ENCODE measurements at places on chromosomes 2 and 18. TPM values are rescaled to one million over a fixed set of nuclear protein-coding genes. Genes with fewer than 3 reads are reported as not detected.

FBXO15 gene
- 1.0 TPM for total RNA-seq

DNA sequence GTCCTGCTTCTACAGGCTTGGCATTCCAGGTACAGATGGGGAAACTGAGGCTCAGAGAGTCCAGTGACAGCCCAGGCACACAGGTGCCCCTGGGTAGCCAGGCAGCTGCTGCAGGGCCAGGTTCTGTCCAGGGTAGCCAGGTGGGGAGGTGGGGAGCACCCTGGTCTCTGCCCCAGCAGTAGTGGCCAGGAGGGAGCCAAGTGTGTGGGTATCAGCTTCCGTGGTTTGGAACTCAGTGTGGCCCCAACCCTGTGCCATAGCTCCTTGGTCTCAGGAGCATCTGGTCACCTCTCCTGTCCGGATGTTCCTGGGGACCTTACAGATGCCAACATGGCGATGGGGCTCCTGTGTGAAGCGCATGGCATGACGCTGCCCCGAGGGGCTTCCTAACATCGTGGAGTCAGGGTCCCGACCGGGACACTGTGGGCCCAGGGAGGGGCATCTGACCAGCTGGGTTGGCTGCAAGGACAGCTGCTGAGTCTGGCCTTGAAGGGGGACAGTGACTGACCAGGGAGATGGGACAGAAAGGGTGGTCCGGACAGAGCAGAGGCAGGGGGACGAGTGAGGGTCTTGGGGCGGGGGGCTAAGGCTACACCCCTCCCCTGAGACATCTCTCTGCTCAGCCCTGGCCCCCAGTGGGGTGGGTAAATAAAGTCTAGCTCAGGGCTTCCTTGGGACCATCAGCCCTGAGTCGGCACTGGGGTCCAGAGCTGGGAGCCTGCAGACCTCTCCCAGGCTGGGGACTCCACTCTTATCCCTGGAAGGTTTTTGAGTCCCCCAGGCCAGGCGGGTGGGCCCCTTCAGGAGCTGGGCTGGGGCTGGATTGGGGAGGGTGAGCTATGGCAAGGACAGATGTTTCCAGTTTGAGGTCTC, 76.0 kb upstream of the SMAD7 start:
- DNase-seq = no peak

DNA sequence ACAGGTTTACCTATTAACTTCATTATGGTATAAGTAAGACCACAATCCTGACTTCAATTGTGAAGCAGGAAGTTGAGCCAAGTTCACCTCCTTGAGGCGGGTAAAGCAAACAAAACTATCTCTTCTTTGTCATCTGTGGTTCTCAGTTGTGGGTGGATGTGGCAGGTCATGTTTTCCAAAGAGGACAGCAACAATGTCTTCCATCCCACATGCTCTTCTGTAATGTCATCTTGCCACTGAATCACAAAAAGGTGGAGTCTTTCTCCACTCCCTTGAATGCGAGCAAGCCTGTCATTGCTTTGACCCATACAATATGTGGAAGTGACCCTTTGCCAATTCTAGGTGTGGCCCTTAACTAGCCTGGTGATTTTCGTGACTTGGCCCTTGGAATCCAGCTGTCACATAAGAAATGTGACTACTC, 98.7 kb downstream of the GRB14 start:
- no peak for DNase-seq

- peak; percentile 89 for DNase-seq
These were observed 44.1 kb downstream of the TRAPPC12 start for GRCh38 chr2:3423492-3424170.

DNA sequence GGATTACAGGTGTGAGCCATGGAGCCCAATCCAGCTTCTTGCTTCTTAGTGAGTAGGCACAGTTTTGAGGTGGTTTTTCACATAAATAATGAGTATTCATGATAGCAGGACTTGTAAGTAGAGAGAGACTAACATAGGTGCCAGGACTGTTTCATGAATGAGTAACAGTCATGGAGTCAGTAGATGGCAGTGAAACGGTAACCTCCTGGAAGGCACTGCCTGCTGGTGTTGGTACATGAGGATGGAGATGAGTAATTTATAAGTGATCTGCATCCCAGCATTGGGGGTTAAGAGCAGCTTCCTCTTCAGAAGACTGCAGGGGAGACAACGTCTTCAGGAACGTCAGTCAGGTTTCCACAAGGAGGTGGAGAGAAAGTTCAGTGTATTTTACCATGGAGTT, 143.8 kb downstream of the HAUS1 start:
- no peak for DNase-seq

Measured in tibial nerve (tissue), 4 donors.